Stromal cell of bone marrow (primary cell): ENCODE measurements at places on chromosomes 5 and 9.

GRCh38 chr9:4421847-4422246 lies 68.4 kb upstream of the SLC1A1 start:
- DNase-seq = no peak

GRCh38 chr5:6742081-6742758 lies 29.0 kb downstream of the TENT4A start:
- no peak for DNase-seq

DNA sequence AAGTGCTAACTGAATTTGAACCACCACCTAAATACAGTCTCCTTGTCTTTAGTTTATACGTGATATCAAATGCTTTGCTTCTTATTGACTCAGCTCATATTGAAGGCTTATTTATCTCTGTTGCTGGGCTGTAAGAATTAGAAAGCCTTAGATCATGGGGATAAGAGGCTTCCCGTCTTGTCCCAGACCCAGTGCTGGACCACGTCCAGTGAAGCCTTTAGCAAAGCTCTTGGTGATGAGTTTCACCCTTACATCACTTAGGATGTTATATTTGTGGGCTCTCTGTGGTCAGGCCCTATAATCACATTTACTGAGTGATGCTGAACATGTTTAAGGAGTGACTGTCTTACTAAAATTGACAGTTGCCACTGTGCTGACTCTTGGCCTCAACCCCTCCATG lies 11.2 kb downstream of the FAM240B start:
- peak; percentile 6 for DNase-seq

DNA sequence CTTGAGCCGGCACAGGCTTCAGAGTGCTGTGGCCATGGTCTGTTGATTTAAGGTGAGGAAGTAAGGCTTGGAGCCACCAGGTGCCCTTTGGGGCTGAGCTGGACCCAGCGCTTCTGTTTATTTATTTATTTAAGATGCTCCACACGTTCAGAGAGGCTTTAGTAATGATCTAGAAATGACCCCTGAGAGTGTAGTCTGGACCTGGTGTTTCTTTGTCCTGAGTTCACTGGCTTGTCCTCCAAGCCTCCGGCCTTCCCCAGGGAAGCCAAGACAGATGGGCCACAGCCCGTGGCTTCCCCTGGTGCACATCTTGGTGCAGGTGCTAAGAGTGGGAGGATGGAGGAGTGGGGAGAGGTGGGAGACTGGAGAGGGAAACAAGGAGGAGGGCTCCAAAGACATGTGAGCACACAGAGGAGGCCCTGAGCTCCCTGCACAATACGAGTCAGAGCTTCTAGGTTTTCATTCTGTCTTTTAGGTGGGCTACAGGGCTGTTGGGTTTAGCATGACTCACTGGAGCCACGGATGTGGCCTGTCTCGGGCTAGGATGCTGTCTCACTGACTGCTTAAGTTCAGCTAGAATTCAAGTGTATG lies 56.9 kb downstream of the AHRR start:
- no peak for DNase-seq

GRCh38 chr5:155783246-155783645 lies 543.7 kb upstream of the SGCD start:
- no peak for DNase-seq

DNA sequence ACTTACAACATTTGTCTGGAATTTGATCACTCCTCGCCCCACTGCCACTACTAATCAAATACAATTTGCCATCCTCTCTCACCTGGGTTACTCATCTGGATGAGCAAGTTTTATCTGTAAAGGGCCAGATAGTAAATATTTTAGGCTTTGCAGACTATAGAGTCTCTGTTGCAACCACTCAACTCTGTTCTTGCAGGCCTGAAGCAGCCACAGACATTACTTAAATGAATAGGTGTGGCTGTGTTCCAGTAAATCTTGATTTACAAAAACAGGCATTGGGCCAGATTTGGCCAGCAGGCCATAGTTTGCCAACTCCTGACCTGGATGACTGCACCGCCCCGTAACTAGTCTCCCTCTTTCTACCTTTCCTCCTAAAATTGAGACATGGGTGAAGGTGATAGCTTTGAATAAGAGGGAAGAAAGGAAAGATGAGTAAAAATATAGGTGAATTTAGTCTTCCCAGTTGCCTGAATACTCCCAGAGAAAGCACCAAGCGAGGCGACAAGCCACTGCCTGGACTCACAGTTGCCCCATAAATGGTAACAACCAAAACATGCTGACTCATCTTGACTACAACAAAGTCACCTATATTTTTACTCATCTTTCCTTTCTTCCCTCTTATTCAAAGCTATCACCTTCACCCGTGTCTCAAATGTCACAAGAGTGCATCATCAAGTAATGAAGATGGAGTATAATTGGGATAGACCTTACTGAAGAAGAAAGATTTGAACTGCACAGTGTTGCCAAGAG lies 32.5 kb upstream of the SCAMP1 start:
- no peak for DNase-seq

- DNase-seq = no peak
Measured at GRCh38 chr5:68176802-68177479, 38.6 kb upstream of the PIK3R1 start.

- no peak for DNase-seq
Measured at GRCh38 chr5:172583931-172584511, 57.0 kb upstream of the NEURL1B start.

DNA sequence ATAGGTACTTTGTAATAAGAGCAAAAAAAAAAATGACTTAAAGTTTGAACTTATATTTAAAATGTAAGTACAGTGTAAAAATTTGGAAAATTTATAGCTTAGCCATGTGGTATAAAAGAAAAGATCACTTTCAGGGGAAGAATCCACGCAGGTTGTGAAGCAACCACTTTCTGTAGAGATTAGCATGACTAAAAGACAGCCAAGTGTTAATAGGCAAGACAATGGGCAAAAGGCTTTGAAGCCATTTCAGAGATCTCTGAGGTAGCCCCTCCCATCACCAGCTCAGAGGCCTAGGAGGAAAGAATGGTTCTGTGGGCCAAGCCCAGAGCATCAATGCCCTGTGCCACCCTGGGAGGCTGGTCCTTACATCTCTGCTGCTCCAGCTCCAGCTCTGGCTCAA lies 346.3 kb upstream of the CHD1 start:
- no peak for DNase-seq

DNA sequence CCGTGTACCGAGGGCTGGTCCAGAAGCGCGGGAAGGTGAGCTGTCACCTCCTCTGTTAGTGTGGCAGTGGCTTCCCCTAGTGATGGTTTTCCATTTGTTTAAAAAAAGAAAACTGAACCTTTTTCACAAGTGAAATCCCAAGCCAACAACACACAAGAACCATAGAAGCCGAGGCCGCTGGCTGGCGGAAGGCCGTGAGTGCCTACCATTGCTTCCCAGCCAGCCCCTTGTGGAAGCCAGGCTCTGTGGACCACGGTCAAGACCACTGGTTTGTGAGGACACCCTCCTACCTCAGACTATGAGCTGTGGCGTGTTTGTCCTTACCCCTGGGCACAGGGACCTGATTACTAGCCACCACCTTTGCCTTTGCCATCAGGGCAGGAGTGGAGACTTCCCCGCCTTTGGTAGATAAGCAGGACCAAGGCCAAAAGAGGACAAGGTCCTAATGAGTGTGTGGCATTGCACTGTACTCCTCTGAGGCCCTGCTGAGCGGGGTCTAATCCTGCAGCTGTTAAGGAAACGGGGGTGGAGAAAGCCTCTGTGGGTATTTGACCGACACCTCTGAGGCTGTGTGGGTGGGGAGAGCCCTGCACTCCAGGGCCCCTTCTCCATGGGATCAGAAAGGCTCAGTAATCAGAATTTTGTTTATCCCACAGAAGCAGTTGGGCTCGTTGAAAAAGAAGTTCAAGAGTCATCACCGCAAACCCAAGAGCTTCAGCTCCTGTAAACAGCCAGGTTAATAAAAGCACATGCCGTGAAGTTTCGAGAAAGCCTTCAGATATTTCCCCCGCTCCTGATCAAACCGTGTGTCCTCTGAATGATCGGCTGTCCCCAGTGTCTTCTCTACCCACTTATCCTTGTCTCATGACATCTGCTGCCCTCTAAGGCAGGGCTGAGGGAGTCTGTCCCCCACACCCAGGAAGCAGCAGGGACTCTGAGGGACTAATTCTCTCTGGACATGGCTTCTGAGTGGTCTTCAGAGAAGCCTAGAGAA lies 4.3 kb downstream of the SURF2 start:
- no peak for DNase-seq

DNA sequence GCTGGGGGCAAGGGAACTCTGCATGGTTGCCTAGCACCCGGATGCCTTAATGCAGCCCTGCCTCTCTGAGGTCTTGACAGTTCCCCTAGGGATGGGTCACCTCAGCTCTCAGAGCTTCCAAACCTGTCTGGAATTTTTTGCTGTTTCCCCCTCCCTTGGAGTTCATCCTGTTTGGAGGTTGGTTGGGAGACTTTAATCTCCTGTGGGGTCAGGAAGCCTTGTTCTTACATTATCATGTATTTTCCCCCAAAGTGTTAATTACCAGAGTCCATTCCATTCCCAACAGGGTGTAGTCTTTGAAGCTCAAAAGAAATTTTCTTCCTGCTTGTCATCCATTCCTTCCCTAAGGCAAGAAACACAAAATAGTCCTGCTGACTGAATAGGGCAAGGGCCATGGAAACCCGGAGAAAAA lies 150.3 kb upstream of the SPRY4 start:
- DNase-seq = no peak

DNA sequence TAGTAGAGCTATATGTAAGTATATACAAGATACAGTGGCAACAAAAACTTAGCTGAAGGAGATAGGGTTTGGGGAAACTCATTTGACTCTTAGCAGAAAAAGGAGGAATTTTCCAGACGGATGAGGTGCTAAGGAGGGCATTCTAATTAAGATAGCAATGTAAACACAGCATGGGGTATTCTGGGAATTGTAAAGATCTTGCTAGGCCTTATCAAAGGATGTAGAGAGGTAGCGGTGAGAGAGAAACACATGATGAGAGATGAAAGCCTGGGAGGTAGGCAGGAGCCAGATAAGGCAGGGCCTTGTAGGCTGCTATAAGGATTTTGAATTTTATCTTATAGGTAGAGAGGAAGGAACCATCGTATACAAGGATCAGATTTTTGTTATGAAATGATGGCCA lies 106.6 kb upstream of the KCNN2 start:
- DNase-seq = no peak

GRCh38 chr5:132787076-132787475 lies 10.0 kb upstream of the SEPTIN8 start:
- peak; percentile 51 for DNase-seq

- no peak for DNase-seq
Measured at GRCh38 chr9:137202966-137203365, 2.4 kb upstream of the TPRN start.

GRCh38 chr9:112555101-112555643 lies 68.5 kb downstream of the KIAA1958 start:
- no peak for DNase-seq

- DNase-seq = no peak
Measured at GRCh38 chr5:176803943-176804498, 6.3 kb upstream of the UNC5A start.

DNA sequence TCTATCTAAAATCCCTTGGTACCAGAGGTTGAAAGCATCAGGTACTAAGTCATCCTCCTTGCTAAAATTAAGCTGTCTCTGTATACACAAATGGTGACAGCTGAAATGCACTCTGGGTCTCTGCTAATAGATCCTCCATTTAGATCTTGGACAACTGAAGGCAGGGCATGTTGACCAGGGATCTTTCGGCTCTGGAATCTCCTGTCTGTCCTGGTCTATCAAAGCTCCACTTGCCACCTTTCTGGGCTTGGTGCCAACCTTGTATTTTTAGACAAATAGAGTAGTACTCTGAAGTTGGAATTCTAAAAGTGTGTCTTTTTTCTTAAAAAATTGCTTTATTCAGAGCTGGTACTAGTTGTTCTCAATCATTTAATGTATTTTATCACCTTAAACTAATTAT lies 135.2 kb upstream of the HMHB1 start:
- DNase-seq = no peak

- no peak for DNase-seq
Measured at GRCh38 chr5:168585119-168585856, 6.1 kb upstream of the PANK3 start.

DNA sequence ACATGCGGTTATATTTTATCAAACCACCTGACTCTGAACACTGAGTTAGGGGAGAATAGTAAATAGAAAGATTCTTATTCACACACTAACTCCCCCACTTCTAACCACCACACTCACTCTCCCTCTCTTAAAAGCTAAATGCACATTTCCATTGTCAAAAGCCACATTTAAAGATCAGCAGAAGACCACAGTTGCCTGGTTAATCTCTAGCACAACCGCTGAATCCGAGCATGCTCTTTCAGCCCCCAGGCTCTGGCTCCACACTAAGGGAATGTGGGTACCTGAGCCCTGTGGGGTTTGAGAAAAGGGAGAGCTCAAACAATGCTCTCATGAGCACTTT lies 35.7 kb downstream of the PFDN1 start:
- DNase-seq = no peak

GRCh38 chr9:138009016-138009802 lies 131.6 kb downstream of the CACNA1B start:
- no peak for DNase-seq

- no peak for DNase-seq
Measured at GRCh38 chr5:14244721-14245120, 101.6 kb downstream of the TRIO start.

DNA sequence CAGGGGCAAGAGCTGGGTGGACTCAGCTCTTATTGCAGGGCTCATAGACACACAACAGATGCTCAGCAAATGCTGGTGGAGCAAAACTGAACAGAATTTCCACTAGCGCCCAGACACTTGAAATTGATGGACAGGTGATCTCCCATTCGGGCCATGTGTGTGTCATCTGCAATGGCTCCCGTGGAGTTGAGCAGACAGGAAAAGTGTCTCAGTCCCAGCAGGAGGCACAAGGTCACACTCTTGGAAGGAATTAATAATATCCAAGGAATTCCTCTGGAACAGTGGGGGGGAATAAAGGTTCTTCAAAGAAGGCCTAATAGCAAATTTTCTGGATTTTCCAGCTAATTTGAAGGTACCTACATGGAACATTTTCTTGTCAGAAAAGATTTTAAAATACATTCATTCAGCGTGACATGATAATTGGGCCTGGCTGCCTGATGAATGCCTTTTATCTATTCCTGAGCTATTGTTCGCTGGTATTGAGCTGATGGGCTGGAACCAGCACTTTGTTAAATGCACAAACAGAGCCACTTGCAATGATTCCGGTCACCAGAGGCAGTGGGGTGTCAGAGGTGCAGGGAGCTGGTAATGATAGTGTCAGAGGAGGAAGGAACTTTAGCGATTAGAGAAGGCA lies 31.5 kb upstream of the ALDH1B1 start:
- DNase-seq = no peak

DNA sequence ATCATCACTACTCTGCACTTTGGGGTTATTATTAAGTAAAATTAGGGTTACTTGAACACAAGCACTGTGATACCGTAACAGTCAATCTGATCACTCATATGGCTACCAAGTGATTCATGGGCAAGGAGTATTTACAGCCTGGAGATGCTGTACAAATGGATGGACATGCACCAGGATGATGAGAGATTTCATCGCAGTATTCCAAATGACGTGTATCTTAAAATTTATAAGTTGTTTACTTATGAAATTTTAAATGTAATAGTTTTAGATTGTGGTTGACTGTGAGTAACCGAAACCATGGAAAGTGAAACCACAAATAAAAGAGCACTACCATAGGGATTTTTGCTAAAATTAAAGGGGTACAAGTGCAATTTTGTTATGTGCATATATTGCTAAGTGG lies 462.2 kb upstream of the PTGER4 start:
- no peak for DNase-seq

GRCh38 chr9:122076117-122076516 lies 17.0 kb downstream of the TTLL11 start:
- no peak for DNase-seq

- no peak for DNase-seq
Measured at GRCh38 chr5:97172227-97172626, 10.8 kb downstream of the RIOK2 start.
